Renal cortical epithelial cell (primary cell): ENCODE measurements at places on chromosomes 16 and 17.

- DNase-seq: peak; percentile 98
These were observed 11.6 kb upstream of the RMI2 start for GRCh38 chr16:11333702-11334101.

DNA sequence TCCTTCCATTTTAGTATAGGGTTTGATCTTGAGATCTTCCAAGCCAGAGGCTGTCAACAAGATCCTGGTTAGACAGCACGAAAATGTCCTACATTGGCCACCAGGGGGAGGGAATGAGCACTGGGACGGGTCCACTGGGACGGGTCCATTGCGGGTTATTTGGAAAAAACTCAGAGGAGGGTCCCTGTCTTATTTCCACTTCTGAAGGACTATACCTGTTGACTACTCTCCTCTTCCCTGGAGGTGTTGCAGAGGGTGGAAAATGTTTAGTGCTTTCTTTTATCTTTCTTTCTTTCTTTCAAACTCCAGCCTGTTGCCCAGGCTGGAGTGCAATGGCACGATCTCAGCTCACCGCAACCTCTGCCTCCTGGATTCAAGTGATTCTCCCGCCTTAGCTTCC lies 2.5 kb downstream of the TTLL6 start:
- peak; percentile 30 for DNase-seq

GRCh38 chr16:1493746-1494094 lies 560 bp downstream of the TELO2 start:
- DNase-seq: no peak

GRCh38 chr17:47267354-47267828 lies 13.8 kb downstream of the ITGB3 start:
- peak; percentile 100 for DNase-seq

DNA sequence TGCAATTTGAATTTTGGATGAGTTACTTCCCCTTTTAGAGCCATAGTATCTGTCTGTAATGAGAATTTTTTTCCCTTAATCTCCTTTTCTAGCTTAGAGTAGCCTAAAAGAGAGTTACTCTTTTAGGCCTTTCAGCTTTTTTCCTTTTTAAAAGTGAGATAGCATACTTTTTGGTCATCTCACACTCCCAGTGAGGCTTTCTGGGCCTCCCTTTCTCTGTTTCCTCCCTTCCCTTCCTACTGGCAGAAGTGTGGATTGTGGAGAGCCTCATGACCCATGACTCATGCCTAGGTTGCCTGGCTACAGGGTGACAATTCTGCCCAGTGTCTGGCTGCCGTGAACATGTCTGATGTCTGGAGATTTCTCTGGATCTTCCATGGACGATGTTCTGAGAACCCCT lies 15.2 kb downstream of the KRT23 start:
- DNase-seq: peak; percentile 88

DNA sequence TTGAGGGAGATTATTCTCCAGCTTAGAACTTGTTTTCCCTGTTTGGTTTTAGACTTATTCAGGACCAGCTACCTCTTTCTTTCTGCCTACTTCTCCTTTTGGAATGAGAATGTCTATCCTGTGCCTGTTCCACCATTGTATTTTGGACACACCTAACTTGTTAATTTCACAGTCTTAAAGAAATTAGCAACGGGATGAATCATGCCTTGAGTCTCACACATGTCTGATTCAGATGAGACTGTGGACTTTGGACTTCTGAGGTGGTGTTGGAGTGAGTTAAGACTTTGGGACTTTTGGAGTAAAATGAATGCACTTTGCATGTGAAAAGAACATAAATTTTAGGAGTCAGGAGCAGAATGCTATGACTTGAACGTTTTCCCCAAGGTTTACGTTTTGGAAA lies 581.4 kb downstream of the CDH11 start:
- DNase-seq: peak; percentile 80

DNA sequence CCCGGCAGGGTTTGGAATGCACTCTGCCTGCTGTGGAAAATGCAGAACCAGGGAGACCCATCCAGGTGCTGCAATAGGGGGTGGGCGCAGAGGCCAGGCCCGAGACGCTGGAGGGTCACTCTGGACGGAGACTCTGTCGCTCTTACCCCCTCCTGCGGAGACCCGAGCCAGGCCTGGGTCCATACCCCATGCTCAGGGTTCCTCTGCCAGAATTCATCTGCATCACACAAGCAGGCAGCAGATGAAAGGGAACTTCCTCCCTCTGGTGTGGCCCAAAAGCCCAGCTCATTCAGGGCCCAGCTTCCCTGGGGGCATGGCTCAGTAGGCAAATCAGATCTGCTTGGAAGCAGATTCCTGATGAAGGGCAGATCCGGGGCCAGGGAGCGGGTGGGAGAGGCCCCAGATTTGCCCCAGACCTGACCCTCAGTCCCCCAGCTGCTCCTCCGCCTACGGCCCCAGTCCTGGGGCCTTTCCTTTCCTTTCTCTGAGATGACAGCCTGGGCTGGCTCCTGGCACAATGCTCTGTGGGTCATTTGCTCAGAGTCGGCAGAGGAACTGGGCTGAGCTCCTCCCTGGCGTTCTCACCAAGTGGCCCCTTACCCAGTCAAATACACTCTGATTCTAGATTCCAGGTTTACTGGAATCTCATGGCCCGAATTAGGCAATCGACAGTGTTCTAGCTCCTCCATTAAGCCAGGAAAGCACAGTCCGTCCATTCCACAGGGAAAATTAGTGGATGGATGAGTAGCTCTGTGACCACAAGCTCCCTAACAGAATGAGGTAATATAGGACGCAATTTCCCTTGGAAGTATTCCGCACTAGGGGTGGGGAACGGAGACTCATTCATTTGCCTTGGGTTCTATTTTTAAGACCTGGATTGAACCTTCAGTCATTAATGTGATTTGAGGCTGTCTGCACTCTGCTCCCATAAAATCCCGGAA lies 19.1 kb upstream of the RASD1 start:
- DNase-seq: peak; percentile 88

DNA sequence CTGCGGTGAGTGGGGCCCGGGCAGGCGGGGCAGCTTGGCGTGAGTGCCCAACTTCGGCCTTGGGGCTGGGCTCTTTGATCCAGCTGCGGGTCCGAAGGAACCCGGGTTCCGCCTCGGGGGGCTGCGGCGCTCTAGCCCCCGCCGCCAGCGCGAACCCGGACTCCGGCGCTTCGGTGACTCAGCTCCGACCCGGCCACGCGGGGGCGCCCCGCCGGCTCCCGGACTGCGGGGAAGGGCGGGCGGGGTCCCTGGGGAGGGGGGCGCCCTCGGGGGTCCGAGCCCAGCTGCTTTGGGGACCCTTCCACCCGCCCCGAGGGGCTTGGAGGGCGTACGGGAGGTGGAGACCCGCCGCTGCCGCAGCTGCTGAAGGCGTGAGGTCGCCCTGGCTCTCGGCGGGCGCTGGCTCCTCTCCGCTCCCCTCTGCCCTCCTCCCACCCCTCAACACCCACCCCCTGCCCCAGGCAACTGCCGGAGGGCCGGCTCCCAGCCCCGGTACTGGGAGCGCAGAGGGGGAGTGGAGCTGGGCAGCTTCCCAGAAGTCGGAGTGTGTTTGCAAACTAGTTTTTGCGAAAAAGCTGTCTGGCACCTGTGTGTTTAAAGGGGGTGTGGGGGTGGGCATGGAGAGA lies 516 bp downstream of the CPNE2 start:
- DNase-seq: no peak

- no peak for DNase-seq
These were observed 573 bp downstream of the CDT1 start for GRCh38 chr16:88804173-88804551.

GRCh38 chr16:57150682-57151330 lies 35.0 kb downstream of the PSME3IP1 start:
- DNase-seq: peak; percentile 32

DNA sequence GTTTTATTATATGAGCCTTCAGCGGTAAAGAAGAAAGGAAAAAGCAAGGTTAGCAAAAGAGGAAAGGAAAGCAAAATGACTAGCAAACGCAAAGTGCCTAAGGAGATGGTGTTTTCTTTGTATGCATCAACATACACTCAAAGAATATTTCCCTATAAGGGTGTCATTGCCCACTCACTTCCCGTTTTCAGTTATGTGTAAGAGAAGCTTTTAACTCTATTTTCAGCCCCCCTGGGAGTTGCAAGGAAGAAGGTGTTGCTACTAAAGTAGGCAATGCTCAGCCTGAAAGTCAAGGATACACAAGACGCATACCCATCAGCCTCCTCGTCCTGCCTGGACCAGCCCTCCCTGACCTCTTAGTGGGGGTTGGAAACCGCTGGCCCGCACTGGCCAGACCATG lies 267.7 kb upstream of the ZFHX3 start:
- no peak for DNase-seq

- DNase-seq: no peak
These were observed 5.0 kb downstream of the ADCY7 start for GRCh38 chr16:50271148-50272041.

- peak; percentile 50 for DNase-seq
These were observed 112.4 kb downstream of the SPECC1 start for GRCh38 chr17:20121359-20122253.

DNA sequence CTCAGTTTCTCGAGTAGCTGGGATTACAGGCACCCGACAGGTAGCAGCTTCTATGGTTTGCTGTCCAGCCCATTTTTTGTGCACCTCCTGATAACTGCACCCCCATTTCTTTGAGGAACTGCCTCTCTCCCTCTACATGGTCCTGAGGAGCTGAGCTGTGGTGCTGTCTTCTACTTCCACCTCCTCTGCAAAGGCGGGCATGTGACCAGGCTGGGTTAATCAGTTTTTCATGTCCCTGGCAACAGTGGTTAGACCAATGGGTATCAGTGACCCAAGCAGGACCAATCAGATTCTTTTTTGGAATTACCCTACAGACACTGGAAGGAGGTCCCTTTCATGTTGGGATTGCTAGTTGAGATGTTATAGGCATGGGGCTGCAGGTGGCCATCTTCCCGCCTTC lies 41.3 kb downstream of the TBX21 start:
- DNase-seq: no peak

DNA sequence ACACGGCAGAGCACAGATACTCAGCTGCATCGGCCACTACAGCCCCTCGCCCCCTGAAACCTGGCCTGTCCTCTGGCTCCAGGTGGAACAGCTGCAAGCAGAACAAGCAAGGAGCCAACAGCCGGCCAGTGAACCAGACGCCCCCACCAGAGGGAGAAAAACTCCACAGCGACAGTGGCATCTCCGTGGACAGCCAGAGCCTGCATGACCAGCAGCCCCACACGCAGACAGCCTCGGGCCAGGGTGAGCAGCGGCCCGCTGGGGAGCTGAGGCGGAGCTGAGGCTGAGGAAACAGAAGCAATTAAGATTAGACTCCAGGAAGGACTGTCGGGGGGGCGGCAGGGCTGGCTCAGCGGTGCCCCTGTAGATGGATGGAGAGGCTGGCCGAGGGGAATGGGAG lies 16.7 kb downstream of the NGFR start:
- DNase-seq: no peak
